ENCODE measurements at places on chromosomes 13 and 19.

- DNase-seq: no peak
These were observed 31.6 kb upstream of the SLC46A3 start for GRCh38 chr13:28750187-28751045.

GRCh38 chr13:95607366-95607765 is 37.1 kb downstream of the DZIP1 start:
- DNase-seq: no peak

- DNase-seq: no peak
These were observed 310.2 kb downstream of the SLITRK5 start for GRCh38 chr13:87981416-87981815.

DNA sequence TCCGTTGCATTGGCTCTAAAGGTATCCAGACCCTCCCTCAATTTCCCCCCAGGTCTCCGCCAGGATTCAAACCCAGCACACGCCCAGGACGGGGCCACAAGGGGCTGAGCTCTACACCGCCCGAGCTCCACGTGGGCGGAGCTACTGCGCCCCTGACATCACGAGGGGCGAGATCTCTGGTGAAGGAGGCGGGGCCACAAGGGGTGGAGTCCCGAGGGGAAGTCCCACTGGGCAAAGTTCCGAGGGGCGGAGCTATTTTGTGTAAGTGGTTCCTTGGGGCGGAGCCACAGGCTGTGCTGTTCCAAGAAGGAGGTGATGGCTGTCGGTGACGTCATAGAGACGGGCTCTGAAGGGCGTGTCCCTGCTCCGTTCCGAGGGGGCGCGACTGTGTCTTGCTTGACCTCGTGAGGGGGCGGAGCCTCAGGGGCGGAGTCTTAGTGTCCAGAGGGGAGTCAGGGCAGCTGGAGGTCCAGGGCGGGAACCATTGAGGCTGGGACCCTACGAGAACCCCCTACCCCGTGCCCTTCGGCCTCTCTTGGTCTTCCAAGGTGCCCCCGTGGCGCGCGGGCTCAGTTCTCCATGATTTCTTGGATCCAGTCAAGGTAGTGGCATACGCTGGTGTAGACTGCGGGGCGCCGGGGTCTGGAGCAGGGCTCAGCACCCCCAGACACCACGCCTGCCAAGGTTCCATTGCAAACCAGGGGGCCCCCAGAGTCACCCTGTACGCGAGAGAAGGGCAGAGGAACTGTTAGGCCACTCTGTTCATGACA is 1.3 kb upstream of the KLK8 start:
- no peak for DNase-seq

- DNase-seq: no peak
These were observed 26.0 kb downstream of the WTIP start for GRCh38 chr19:34507414-34508067.

DNA sequence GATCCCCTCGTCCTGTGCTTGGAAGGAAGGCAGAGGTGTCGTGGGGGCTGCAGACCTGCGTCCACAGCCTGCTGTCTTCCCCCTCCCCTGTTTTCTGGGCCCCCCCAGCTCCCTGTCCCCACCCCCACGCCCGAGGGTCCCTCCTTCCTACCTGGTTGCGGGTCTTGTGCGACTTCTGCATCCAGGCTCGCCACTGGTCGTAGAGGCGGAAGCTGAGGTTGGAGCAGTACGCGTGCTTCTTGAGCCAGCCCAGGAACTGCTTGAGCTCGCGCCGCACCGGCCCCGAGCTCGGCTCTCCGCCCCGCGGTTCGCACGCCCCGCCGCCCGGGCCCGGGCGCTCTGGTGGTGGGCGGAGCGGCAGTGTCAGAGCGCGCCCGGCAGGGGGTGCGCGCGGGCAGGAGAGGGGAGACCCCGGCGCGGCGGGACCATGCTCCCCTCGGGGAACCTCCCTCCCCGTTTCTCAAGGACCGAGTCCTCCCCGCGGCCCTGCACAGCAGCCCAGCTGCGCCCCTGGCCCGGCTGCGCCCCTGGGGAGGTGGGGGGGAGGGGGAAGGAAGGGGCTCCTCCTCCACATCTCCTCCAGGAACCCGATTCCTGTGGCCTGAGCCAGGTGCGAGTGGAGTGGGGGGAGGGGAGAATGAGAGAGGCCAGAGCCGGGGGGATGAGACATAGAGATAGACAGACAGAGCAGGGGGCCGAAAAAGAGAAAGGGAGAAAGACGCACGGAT is 5.7 kb downstream of the REX1BD start:
- DNase-seq: peak; percentile 35

DNA sequence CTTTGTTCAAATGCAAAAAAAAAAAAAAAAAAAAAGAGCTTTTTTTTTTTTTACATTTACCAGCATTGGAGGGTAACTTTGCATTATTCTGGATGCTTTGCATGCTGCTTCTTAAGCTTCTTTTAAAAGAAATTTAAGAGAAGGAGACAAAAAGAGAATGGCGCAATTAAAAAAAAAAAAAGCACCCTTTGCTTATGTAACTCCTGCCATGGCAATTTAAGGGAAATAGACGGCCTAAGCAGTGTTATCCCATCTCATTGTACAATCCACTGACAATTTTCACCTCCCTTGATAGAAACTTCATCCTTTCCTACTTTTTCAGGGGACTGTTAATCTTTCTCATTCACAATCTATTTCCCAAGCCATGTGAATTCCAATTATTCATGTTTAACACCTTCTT is 129.8 kb downstream of the KCTD12 start:
- DNase-seq: no peak

GRCh38 chr19:42295342-42295741 is 6.6 kb upstream of the PRR19 start:
- DNase-seq: no peak

- DNase-seq: no peak
These were observed 111.4 kb upstream of the SOX1 start for GRCh38 chr13:111955412-111956065.

GRCh38 chr13:66222926-66223325 is 1007.2 kb downstream of the PCDH9 start:
- DNase-seq: no peak

DNA sequence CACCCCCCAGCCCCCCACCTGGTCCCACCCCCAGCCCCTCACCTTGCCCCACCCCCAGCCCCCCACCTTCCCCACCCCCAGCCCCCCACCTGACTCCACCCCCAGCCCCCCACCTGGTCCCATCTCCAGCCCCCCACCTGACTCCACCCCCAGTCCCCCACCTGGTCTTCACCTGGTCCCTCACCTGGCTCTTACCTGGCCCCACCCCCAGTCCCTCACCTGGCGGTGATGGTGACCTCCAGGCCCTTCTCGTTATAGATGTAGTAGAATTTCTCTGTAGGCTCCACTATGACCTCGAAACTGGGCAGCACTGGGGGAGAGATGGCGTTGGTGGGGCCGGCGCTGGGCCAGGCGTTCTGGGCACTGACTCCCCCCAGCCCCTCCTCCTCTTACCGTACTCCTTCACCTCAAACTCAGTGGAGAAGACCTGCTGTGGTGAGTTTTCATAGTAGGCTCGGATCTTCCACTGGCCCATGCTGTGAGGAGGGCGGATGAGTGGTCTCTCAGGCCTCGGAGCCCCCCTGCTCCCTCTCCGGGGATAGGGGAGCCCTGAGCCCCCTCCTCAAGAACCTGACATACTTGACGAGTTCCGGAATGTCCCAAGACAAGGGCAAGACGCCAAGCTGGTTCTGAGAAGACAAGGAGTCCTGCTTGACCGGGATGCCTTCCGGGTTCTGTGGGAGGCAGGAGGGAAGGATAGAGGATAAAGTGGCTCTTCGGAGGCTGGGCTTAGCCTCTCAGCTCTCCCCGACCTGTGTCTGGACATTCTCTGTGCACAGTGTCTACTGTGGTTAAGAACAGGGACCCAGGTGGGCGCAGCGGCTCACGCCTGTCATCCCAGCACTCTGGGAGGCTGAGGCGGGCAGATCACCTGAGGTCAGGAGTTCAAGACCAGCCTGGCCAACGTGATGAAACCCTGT is 6.4 kb downstream of the C3 start:
- no peak for DNase-seq

- no peak for DNase-seq
These were observed 540.0 kb downstream of the LMO7 start for GRCh38 chr13:76175961-76176725.

- no peak for DNase-seq
These were observed 410.5 kb downstream of the KCNRG start for GRCh38 chr13:50425772-50426171.

DNA sequence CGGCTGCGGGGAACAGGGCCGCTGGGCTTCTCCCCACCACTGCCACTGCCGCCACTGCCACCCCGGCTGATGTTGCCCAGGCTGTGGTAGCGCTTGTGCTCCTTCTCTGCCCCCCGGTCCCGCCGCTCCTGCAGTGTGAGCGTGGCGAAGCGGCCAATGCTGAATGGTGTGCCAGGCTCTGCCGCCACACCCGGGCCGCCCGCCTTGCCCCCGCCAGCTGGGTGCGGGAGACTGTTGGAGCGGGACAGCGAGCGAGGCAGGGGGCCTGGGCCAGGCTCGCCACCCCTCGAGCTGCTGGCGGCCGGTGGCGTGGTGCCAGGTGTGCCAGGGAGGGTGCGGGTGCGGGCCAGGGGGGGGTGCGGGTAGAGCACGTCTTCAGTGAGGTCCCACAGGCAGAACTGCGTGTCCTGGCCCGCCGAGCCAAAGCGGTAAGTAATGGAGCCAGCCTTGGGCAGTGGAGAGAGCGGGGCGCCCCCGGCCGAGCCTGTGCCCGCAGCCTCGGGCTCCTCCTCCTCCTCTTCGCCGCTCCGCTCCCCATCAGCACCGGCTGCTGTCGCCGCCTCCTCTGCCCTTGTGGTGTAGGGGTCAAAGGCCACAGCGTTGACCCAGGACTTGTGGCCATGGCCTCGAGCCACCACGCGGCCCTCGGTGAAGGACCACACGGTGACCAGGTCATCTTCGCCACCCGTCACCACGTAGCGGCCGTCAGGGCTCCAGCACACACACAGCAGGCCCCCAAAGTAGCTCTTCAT is 3.7 kb upstream of the DMPK start:
- DNase-seq: no peak

GRCh38 chr13:99960663-99961311 is 10.8 kb downstream of the ZIC5 start:
- DNase-seq: no peak

- DNase-seq: peak; percentile 80
These were observed 13.9 kb downstream of the RABAC1 start for GRCh38 chr19:41945135-41945766.

GRCh38 chr13:111202745-111203144 is 87.6 kb downstream of the ARHGEF7 start:
- no peak for DNase-seq

DNA sequence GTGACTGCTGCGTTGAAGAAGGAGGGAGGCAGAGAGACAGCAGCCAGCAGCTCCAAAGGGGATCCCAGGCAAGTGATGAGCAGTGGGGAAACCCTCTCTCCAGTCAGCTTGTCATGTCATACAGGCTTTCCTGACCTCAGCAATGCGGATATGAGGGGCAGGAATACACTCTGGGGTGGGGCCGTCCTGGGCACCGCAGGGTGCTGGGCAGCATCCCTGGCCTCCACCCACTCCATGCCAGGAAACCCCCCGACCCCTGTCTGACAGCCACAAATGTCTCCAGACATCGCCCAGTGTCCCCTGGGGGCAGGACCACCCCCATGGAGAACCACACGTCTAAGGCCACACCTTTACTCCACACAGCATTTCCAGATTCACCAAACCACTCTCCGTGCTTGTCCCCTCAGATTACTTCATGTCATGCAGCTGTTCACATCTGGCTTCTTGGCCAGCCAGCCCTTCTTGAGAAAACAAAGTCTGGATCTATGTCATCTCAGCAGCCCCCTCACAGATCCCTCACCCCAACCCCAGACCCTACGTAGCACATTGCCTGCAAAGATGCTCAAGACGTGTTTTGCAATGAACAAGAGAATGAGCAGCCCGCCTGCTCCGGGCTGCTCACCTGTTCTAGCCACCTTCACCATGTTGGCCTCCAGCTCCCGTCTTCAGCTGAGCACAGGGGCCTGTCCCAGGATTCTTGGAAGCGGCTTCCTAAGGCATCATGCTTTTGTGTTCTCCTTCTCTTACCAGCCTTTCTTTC is 46.5 kb downstream of the RFX2 start:
- DNase-seq: no peak

GRCh38 chr13:110124201-110124940 is 182.6 kb downstream of the COL4A1 start:
- DNase-seq: no peak

GRCh38 chr19:46813839-46814358 is 25.5 kb upstream of the SLC1A5 start:
- no peak for DNase-seq

- DNase-seq: no peak
These were observed 26.4 kb downstream of the RFX1 start for GRCh38 chr19:13979686-13980085.

DNA sequence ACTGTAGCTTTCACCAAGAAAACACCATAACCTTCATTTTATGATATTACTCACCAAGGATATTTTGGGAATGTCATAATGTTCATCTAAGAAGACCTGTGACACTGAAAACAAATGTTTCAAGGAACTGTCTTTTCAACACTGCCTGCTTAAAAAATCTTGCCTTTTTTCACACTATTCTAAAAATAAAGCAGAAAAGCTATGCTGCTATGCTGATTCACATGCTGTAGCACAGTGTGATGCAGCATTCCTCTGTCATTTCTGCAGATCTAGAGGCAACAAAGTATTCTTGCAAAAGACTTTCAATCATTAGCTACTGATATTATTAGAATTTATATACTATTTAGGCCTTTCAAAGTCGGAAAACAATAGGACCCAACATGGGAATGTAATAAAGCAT is 525.7 kb downstream of the UQCRFS1 start:
- DNase-seq: no peak

DNA sequence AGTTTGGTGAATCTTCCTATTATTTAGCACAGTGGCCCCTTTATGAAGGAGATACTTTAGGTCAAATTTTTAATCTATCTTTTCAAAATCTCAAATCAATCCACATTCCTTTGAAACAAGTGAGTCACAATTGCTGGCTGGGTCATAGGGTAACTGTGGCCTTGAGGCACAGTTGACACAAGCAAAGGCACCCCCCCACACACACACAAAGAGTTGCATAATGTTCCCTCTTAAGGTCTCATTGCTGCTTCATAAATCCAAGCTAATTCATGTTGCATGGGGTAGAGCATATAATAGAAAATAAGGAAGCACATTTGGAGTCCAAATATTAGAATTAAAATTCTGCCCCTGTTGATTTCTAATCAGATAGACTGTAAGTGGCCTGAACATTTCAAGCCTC is 171.5 kb downstream of the DLEU7 start:
- DNase-seq: no peak

- DNase-seq: no peak
These were observed 846 bp upstream of the PRKACA start for GRCh38 chr19:14118165-14119051.

DNA sequence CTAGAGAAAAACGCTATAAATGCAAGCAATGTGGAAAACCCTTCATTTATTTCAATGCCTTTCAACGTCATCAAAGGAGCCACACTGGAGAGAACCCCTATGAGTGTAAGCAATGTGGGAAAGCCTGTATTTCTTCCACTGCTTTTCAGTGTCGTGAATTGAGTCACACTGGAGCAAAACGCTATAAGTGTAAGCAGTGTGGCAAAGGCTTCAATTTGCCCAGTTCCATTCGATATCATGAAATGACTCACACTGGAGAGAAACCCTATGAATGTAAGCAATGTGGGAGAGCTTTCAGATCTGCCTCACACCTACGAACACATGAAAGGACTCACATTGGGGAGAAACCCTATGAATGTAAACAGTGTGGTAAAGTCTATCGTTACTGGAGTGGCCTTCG is 27.4 kb downstream of the ZNF20 start:
- DNase-seq: no peak

GRCh38 chr13:52432456-52432855 is 18.0 kb downstream of the VPS36 start:
- no peak for DNase-seq

Data from stimulated activated CD8-positive, alpha-beta memory T cell treated with anti-CD3 and anti-CD28 coated beads, Interleukin-4, amount 100 ng/mL, for 4 hours (primary cell).